ENCODE measurements at places on chromosomes 3 and 15.

GRCh38 chr3:129116482-129116946, 5.1 kb downstream of the RAB43 start:
- no peak for DNase-seq

GRCh38 chr3:169315141-169315540, 348.4 kb downstream of the MECOM start:
- DNase-seq, result no peak

GRCh38 chr3:172646439-172647015, 64.3 kb downstream of the NCEH1 start:
- DNase-seq, result peak; percentile 58

DNA sequence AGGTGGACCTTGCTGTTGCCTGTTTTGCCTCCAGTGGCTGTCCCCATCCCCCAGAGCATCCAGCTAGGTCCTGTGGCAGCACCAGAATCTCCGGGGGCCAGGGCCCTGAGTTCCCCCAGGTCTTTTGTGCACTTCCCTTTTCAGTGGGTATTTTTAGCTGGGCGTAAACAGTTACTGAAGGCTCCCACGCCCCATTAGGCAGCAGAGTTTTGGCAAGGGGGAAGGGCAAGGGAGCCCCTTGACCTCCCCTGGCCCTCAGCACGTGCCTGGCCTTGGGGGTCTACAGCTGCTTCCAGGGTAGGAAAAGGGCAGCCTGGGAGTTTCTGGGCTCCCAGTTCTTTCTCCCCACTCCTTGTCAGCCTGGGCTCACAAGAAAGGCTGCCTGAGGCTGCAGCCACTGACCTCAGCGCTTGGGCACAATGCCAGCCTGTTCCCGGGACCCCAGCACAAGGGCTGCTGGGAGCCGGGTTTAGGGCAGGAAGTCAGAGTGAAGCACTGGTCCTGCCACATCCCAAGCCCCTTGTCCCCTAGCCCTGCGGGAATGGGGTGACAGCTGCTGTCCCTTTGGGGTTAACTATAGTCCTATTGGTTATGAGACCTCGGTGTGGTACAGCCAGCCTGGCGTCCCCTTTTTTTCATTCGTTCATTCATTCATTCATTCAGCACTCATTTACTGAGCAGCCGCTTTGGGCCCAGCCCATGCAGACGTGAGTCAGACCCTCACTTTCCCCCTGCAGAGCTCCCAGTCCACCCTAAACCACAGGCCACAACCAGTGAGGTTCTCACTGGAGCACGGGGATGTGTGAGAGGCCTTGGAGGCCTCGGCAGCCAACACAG, 8.4 kb downstream of the CSK start:
- peak; percentile 75 for DNase-seq

DNA sequence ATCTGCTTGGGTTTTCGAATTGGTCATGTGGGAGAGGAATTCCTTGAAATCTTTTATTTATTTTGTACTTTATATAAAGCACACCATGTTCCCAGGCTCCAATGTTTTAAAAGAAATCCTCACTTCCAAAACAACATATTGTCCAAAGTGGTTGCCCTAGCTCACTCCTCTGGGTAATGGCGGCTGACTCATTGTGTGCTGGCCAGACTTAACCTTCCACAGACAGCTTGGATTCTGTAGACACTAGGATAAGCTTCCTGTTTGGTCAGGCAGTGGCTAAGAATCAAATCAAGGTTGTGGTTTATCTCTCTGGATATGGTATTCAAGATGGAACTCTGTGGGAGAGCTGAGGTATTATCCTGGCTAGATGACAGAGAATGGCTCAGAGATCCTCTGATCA, 55.8 kb upstream of the FAM98B start:
- peak; percentile 99 for DNase-seq

GRCh38 chr3:94241986-94242385, 179.1 kb downstream of the NSUN3 start:
- DNase-seq, result no peak

GRCh38 chr3:131811481-131811880, 223.3 kb downstream of the CPNE4 start:
- DNase-seq, result no peak

- no peak for DNase-seq
These were observed 753 bp downstream of the INAFM2 start for GRCh38 chr15:40323953-40324937.

DNA sequence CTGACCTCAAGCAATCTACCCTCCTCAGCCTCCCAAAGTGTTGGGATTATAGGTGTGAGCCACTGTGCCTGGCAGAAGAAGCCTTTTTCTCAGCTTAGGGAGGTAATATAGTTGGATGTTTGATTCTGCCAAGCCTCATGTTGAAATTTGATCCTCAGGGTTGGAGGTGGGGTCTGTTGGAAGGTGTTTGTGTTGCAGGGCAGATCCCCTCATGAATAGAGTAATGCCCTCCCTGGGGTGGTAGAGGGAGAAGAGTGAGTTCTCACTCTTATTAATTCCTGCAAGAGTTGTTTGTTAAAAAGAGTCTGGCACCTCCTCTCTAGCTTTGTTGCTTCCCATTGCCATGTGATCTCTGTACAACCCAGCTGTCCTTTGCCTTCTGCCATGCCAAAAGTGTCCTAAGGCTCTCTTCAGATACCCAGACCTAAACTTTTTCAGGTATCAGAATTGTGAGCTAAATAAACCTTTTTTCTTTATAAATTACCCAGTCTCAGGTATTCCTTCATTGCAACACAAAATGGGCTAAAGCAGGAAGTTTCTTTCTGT, 16.4 kb downstream of the NECTIN3 start:
- DNase-seq, result no peak

- no peak for DNase-seq
These were observed 19.8 kb upstream of the NUDT16 start for GRCh38 chr3:131361464-131362421.

DNA sequence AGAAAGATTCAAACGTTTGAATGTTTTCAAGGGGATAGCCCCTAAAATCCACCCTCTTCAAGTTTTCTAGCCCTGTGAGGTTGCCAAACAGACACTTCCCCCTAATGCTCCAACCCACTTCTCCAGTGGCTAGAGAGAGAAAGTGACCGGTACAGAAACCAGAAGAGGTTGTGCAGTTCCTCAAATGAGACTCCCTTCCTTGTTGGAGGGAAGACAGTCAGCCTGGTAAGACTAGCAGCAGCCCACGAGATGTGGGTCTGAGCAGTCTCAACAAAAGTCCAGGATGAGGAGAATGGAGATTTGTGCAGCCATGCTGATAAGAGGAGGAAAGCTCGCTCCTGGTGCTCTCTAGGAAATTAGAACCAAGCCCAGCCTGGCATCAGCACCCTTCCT, 222.8 kb upstream of the TPRG1 start:
- no peak for DNase-seq
